ENCODE measurements at places on chromosomes 3 and 15.

- peak; percentile 88 for DNase-seq
These were observed 9.6 kb downstream of the EMC3 start for GRCh38 chr3:9976721-9977709.

DNA sequence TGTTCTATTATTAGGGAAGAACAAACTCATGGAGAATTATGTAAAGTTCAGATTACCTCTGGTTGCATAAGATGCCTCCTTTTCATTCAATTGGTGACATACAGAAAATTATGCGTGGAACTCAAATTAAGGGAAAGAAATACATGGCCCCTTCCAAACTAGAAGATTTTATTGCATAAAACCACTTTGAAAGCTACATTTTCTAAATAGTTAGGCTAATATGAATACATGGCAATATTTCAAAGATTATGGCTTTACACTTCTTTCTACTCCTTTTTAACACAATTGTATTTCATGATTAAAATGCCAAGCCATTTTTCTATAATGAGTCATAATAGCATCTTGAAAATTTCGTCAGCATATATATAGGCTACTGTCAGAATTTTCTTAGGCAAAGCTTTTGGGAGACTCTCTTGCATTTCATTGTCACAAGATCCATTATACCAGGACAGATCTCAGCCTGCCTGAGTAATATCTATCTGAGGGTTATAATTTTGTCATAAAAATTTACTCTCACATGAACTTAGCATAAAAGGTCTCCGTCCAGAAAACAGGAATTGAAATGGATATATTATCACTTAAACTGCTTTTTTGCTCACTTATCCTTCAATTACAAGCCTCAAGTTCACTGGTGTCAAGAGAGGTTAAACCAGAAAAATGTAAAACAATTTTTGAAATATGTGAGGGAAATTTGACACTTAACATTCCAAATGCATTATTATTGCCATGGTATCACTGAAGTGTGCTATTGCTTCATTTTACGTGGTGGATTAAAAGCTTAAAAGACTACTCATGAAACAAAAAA is 37.1 kb downstream of the CPA3 start:
- peak; percentile 57 for DNase-seq

DNA sequence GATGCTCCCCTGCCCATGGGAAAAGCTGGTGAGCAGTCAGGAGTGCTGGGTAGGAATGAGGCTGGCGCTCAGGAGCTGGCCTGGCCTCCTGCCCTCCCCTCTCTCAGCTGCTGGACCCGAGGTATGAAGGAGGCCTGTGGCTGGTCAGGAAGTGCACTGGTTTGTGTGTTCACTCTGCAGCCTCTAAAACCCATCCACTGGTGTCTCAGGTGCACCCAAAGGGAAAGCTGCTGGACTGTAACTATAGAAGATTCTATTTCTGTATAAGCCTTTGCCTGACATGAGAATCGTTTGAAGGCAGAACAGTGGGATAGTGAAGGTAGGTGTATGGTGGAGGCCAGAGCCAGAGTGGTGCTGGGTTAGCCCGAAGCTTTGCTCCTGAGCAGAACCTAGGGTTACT is 5.7 kb upstream of the CPNE9 start:
- no peak for DNase-seq

- DNase-seq = no peak
These were observed 5.3 kb downstream of the PLCB2 start for GRCh38 chr15:40302288-40302886.

Measured in A673 (cell line).